ENCODE measurements at places on chromosomes 12 and 14.

DNA sequence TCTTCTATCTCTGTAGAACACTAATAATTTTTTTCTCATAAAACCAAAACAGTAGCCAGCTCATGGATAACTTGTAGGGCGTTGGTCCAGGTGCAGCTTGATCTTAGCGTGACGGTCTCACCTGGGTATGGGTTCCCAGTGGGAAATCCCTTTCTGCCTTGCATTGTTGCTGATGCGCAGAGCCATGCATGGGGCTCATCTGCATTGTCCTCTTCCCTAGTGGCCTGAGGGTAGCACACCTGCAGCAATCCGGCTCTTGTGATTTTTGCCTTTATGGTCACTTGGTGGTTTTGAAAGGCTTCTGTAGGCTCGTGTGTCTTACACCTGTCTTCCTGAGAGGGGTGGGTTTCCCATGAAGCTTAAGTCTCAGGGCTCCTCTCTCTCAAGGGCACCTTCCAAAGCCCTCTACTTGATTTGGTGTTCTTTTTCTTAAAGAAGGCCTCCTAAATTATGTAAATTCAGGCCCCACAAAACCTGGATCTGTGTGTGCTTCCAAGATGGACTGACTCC is 130.6 kb downstream of the PRKCH start:
- DNase-seq: no peak

GRCh38 chr14:38762426-38762825 is 340.6 kb downstream of the SEC23A start:
- DNase-seq: no peak

GRCh38 chr12:67413577-67413976 is 144.4 kb downstream of the CAND1 start:
- DNase-seq: no peak

GRCh38 chr12:63013302-63013701 is 78.4 kb upstream of the PPM1H start:
- DNase-seq: no peak

DNA sequence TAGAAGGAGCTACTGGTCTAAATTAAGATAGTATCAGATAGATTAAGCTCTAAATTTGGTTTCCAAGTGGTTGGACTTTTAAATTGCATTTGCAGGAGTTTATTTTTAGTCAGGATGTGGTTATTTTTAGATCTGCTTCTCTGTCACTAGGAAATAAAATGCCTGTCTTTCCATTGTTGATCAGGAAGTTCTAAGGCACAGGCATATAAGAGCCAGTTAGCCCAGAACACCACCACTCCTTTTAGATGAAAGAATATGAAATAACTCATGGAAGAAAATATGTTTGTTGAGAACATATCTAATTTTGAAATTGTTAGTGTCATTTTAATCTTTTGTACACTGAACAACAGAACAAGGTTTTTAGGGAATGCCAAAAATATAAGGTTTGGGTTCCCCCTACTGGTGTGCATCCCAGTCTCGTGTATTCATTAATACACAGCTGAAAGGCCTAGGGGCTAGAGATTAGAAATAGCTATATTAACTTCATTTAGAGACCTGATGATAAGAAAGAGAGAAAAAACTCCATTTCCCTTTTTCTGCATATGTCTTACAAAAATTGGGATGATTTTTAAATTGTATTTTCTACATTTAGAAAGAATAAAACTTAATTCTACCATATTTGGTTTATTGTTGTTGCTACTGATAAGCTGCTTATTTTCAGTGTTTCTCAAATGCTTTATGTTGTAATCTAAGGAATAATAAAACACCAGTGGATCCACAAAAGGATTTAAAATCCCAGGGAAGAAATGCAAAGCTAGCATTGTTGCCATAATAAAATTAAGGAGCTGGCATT is 67.2 kb downstream of the RIC8B start:
- DNase-seq: peak; percentile 20

DNA sequence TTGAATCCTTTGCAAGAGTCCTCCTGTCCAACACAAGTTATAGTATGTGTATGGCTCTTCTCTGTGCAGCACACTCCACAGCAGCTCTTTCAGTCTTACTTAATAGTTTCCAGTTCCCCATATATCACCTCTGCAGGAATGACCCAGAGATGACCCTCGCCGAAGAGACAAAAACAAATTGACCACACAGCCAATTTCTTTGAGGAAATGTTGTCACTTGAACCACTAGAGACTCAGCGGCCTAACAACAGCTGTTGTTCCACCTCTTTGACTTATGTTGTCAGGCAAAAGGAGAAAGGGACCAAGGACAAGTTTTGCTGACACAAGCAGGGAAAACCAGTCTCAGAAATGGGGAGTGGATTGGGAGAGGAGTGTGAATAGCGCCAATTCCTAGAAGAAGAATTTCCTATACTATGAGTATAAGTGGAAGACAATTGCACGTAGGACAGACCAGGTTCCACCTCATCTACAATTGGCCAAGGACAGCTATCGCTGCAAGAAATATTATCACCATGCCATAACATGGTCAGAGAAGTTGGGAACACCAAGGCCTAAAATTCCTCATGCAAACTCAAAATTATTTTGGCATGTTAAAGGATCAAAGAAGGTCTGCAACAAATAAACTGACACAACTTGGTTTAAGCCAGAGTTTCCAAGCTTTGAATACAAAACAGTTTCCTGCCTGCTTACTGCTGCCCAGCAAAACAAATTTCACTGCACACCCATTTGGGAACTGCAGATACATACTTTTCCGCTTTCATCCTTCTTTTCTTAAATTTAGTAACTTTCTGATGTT is 41.7 kb upstream of the ITPR2 start:
- DNase-seq: no peak

- DNase-seq: no peak
Measured at GRCh38 chr14:100314724-100315123, 8.4 kb upstream of the SLC25A47 start.

GRCh38 chr12:46952880-46953483 is 126.4 kb upstream of the PCED1B start:
- no peak for DNase-seq

Measured in activated T-cell treated with anti-CD3 and anti-CD28 coated beads, Interleukin-2, amount 50 U/mL, for 72 hours (primary cell).